ENCODE measurements at places on chromosomes 7 and 10.
A peak's percentile ranks its signal among the peaks of the same experiment; 100 is the strongest.

GRCh38 chr10:78952030-78952429, 116.7 kb upstream of the ZMIZ1 start:
- DNase-seq: no peak

DNA sequence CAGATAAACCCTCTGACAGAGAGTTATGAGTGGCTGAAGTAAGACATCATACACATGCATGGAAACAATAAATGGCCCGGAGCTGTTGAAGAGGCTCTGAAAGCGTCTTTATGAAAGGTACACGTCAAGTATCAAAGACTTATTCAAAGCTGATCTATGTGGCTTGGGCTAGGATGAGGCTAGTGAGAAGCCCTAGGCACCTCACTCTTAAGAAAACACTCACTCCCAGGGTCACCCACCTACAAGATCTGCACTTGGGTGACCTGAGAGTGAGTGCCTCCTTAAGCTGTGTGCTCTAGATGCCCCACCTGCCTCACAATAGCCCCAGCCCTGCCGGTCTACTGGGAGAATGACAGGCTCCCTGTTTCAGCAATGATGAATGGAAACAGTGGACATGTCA, 1.1 kb upstream of the GIMAP1 start:
- DNase-seq: no peak

DNA sequence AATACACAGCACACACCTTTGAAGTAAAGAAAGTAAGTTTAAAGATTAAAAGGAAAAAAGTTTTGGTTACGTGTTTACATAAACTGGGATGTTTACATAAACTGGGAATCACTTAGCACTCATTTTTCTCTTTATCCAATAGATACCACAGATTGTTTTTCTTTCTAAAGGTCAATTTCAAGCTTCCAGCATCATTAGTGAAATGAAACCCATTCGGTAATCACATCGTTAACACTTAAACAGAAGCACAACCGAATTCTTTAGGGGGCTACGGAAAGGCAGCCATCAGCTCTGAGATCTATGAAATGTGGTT, 1.1 kb downstream of the ODAD2 start:
- DNase-seq: no peak

DNA sequence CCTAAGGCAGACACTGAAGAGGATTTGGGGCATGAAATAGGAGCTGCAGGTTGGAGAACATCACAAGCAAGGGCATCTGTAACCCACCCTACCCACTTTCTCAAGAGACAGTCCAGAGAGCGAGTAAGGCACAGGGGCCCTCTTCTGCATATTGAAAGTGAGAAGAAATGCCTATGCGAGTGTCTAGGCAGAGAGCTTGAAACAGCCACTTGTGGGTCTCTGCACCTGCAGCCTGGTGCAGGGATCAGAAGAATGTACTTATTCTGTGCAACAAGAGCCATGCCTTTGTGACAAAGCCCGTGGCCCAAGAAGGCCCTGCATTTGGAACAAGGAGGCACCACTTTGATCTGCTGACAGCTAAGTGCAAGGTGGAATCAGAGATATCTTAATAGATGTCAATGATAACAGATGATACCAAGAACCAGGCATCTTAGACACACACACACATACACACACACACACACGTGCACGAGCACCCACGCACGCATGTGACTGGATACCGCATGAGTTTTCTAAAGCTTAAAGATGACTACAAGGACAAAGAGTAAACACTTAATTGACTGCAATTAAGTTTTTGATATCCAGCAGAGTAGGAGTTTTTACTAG, 89.3 kb downstream of the NPSR1 start:
- no peak for DNase-seq

GRCh38 chr10:3057946-3058345, 9.4 kb upstream of the PFKP start:
- no peak for DNase-seq

GRCh38 chr10:79490400-79491142, 21.8 kb upstream of the EIF5AL1 start:
- DNase-seq: no peak

DNA sequence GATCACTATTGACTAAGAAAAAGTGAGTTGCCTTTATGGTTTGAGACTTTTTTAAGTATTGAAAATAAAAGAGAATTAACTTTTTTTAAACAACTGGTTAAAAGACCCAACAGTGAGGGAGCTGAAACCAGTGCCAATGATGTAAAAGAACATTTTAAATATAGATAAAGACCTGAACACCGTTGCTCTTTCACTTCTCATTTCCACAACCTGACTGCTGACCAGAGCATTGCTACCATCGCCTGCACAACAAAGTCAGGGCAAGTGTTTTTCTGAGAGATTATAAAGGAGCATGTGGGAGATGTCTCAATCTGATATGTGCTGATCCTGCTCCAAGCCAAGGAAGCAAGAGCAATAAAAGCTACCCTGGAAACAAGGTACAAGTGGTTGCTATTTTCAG, 34.7 kb downstream of the IMMP2L start:
- no peak for DNase-seq

- DNase-seq: no peak
Measured at GRCh38 chr7:76261931-76262330, 40.5 kb upstream of the HSPB1 start.

DNA sequence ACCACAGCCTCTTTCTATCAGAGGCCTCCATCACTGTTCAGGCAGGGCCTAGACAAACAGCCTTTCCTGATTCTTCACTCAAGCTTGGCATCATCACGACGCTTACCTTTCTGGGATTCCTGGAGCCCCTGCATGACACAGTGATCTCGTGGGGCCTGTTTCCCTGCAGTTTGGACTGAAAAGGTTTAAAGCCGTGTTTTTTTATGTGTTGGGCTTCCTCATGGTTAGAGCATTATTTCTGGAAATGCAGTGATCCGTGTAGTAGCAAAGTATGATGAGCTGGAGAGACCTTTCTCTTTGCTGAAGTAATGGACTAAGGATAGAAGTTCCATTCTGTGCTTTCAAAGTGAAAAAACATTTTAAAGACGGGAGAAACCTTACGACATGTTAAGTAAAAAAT, 169.1 kb downstream of the BMPER start:
- no peak for DNase-seq

DNA sequence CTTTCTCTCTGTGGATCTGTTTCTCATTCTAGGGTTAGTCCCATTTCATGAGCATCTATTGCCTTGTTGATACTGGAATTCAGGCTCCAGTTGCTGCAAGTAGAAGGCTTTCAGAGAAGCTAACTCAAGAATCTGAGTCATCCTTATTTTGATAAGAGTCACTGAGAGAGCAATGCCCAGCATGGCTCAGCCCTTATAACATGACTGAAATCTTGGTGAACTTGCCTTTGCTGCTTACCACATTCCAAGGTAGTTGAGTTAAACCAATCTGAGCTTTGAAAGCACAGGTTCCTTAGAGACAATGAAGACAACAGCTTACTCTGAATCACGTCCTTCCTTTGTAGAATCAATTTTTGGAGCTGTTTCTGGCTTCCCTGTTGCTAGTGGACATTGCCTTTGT, 53.6 kb upstream of the CHCHD3 start:
- no peak for DNase-seq

DNA sequence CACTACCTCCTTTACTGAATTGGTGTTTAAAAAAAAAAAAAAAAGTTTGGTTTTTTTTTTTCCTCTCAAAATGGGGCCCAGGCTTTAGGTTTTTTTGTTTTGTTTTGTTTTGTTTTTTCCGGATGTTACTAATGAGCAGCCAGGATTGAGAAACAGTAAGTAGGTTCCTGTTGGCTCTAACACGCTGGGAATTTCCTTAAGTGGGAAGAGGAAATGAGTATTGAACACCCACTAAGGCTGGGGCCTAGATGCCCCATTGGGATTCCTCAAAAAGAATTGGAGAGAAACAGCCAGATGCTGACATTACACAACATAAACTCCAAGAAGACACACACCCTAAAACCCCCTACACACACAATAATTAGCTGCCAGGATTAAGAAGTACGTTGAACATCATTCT, 102.2 kb upstream of the NANOS1 start:
- no peak for DNase-seq

DNA sequence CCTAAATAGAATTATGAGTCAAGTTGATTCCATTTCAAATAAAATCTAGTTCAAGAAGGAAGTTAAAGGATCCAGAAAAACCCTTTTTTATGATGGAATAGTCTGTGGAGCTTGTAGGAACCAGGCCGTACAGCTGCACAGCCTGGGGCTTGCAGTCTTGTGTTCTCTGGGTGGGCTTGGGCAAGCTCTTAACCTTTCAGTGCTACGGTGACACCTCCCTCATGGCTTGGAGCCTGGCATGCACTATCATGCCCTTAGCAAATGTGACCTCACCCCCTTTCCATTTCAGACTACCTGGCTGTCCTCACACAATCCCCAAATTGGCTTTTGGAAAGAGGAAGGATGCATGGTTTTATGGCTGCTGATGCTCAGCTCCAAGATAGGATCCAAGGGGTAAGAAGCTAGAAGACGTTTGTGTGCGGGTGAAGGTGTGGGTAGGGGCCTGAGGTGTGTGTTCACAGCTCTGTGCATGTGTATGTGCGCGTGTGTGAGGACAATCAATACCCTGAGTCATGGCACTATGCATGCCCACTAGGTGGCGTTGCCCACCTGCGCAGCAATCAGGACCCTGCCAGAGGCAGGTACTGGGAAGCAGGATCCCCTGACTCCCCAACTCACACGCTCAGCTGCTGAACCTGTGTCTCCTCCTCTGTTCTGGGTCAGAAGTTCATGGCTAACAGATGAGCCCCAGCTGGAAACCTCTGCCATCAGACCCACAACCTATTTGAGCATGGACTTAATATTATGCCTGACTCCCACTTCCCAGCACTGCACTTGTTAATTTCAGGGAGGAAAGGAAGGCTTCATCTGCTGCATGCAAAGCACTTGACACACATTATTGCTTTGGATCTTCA, 113.4 kb downstream of the PTPN20 start:
- DNase-seq: peak; percentile 27

DNA sequence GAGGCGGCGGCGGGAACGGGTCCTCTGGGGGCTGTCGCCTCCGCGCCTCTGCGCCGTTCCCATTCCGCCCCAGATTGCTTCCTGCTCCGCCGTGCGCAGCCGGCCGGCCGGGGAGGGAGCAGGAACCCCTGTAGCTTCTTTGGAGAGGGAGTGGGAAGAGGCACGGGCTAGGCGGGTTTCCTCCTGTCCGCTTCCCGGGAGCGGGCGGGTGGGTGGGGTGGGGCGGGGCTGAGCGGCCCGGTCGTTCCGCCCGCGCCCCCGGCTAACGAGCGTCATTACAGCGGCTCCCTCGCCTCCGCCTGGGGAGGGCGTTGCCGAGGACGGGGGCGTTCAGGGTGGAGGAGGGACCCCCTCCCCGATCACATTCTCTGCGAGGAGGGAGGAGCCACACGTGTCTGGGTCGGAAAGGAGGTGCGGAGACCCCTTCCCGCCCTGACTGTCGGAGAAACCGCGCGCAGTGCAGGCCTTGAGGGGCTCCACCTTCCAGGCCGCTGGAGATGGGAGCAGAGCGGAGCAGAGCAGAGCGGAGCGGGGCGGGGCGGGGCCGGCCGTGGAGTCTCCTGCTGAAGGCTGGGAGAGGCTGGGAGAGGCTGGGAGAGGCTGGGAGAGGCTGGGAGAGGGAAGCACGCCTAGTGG, 39.7 kb downstream of the AGAP3 start:
- no peak for DNase-seq

DNA sequence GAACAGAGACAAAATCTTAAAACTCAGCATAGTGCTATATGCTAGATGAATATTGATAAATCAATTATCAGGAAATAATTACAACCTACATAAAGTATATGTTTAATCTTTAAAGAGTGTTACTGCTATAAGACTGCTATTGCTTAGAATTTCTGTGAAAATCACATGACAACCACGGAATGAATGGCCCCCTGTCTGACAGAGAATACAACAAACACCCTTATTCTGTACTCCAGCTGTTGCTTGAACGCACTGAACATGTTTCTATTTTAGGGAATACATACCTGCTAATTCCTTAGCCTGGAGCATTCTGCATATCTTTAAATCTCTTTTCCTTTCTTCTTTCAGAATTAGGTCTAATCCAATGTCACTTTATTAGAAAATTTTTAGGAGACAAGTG, 452.4 kb upstream of the PHF14 start:
- DNase-seq: no peak

DNA sequence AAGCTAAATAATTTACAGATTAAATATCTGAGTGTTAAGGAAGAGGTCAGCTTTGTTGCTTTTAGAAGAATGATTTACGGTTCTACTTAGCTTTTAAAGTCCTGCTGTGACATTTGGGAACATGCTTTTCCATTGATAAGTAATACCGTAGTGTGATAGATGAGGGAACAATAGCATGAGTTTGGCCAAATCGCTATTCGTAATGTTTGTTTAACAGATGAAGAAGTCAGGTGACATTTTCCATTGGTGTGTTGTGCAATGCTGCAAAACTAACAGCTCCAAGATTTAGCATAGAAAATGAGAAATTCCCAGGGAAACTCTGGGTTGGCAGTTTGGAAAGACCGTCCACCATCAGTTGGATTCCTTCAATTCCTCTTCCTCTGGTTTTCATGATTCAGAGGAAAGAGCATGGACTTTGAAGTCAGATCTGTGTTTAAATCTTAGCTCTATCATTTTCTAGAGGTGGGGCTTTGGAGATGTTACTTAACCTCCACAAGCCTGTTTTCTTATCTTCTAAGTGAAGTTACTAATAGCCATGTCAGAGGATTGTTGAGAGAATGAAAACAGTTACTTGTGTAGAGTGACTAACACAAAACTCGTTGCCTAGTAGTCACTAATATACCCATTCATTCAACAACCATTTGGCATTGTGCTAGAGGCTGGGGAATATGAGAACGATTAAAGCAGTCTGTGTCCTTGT, 140.4 kb upstream of the BMPER start:
- no peak for DNase-seq

DNA sequence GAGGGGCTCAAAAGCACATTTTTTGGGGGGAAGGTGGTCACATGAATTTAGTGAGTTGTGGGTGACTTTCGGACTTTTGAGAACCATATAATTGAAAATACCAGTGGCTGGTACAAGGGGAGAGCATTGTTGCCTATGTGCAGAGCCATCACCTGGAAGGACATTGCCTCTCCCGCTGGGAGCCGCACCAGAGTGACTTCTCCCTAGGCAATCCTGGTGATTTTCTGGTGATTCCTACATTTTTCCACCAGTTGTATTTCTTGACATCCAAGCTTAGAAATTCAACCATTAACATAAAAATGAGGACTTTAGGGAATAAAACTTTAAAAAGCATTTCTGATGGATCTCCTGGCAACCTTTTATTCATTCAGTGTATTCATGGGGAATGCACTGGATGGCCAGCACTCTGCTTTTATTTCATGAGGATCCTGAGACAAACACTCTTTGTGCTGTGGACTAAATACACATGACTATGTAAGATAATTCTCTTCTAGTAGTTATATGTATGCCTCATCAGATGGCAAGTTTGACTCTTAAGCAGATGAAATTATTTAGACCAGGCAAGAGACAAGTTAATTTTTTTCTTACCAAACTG, 41.8 kb upstream of the MKI67 start:
- DNase-seq: no peak

GRCh38 chr7:101186844-101187428, 6.8 kb upstream of the NAT16 start:
- DNase-seq: no peak

- no peak for DNase-seq
Measured at GRCh38 chr7:571718-572415, 52.2 kb upstream of the PDGFA start.

All from activated CD8-positive, alpha-beta memory T cell treated with anti-CD3 and anti-CD28 coated beads for 1 hour (primary cell).